ENCODE measurements at places on chromosomes 12 and 14.

- no peak for DNase-seq
Observed at GRCh38 chr12:32566663-32567295, 112.3 kb upstream of the DNM1L start.

- DNase-seq = no peak
Observed at GRCh38 chr14:105030836-105031396, 10.0 kb upstream of the CDCA4 start.

DNA sequence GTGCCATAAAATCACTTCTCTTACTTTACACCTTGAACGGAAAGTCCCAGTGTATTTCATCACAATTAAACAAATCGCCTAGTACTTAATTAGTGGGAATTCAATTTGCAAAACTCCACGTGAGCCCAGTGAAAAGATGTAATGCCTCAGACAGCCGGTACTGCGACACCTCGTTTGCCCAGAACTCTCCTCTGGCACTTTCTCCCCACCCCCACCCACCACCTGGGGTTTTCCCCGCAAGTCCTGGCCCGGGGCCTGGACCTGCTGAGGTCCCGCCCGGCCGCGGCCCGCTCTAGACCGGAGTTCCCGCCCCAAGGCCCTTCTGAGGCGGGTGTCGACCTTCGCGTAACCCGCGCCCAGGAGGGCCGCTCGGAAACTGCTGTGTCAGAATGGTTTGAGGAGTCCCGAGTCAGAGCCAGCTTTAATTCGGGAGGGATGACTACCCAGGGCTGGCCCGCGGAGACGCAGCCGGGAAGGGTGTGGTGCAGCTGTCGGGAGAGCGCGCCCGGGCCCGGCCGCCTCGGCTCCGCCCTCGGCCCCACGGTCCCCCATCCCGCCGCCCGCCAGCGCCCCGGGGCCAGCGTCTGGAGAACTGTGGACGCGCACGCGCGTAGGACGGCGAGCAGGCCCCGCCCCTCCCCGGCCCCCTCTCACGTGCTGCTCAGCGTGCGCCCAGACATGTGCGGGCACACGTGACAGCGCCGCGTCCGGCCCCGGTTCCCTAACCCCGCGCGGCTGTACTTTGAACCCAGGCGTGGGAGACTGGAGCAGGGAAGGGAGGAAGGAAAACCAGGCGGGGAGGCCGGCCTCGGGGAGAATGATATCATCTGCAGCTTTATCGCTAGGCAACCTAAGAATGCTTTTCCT is 10.8 kb downstream of the BHLHE41 start:
- peak; percentile 97 for DNase-seq

GRCh38 chr12:95881331-95881955 is 22.7 kb downstream of the SNRPF start:
- DNase-seq = no peak

GRCh38 chr12:12539028-12539810 is 23.4 kb downstream of the DUSP16 start:
- no peak for DNase-seq

- peak; percentile 95 for DNase-seq
Observed at GRCh38 chr12:13278249-13278787, 81.8 kb downstream of the EMP1 start.

DNA sequence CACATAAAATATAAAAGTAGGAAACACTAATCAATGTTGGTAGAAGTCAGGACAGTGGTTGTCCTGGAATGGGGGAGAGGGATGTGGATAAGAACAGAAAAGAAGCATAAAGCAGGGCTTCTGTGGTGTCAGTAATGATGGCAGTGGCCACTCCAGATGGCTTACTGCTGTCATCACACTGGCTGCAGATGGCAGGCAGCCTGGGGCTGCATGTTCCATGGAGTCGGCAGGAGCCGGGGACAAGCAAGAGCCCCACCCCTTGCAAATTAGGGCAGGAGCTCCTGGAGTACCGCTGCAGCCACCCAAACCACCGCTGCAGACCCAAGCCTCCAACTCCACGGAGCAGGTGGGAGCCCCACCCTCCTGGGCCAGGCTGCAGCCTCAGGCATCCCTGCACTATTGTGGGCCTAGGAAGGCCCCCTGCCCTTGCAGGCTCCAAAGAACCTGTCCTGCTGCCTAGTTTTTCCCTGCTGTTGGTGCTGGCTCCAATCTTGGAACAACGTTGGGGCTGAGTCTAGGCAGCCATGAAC is 28.8 kb upstream of the SLC5A8 start:
- no peak for DNase-seq

DNA sequence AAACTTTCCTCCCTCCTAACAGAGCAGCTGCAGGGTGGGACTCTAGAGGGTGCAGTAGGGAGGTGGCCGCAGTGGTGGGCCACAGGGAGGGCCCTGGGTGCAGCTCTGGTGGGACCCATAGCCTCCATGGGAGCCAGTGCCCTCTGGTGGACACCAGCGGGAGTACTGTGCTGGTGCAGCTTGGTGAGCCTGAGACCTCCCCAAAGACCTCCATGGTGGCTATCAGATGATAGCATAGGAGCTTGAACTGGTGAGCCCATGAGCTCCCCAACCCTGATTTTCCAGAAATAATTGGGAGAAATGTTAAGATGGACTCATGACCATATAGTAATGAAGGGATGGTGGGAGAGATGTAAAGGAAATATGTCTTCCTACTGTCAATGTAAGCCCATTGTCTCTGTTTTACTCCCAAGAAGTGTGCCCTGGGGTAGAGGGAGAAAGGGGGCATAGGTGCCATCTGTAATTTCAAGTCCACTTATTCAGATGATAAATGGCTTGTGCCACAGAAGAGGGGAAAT is 98.7 kb downstream of the GAS2L3 start:
- DNase-seq = peak; percentile 95

- no peak for DNase-seq
Observed at GRCh38 chr12:98786653-98787052, 141.6 kb downstream of the APAF1 start.

GRCh38 chr12:50979369-50980052 is 27.2 kb downstream of the HIGD1C start:
- no peak for DNase-seq

DNA sequence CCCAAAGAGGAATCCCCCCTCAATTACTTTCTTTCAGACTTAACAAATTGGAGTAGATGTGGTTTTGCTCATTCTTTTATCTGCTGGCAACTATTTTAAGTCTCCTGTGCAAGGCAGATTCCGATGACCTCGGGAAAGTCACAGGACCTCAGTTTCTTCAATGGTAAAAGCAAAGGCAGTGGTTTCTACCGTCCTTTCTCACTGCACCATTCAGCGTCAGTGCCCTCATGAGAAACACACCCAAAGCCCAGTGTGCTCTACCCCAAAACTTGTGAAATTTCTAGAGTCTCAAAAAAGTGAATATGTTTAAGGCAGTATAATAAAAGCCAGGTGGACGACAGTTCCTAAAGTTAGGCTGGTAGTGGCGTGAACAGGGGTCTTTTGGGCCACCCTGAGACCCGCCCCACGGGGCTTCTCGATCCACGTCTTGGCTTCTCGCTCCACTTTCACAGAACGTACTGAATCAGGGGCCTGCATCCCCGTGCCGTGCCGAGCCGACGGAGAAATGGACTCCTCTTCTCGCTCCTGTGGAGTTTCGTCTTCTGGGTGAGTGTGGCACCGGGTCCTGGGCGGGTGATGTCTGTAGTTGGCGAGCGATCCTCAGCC is 1.3 kb upstream of the ARHGAP5 start:
- DNase-seq = no peak

GRCh38 chr12:11739980-11740577 is 90.6 kb downstream of the ETV6 start:
- no peak for DNase-seq

DNA sequence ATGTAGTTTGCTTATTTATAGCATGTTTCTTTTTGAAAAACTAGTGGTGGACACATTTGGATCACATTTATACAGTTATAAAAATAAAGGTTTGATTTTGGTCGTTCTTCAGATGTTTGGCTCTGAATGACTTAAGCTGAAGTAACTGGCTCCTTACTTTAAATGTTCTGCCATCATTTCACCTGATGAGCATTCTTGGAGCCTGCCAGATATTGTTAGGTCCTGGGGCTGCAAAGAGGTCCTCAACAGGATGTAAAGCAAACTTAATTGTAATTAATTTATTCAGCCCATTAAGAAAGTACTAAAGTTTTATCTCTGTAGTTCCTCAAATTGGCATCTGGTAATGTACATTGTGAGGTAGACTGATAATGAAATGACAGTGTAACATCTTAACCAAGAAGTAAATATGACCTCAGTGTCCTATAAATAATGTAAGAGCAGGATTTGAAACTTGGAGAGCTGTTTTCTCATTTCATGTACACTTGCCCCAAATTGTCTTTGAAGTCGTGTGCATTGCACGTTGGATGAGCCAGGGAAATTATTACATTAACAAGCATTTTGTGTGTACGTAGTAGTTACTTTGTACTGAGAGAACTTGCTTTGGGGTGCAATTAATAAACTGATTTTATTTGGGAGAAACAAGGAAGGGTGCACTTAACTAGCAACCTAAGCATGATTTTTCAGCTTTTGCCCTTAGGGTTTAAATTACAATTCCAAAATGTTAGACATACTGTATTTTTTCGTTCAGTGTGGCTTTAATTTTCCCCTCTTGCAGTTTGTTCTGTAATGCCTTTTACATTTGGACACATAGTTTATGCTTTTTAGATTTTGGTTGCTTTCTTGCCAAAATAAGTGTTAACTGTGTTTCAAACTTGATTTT is 7.5 kb downstream of the EIF5 start:
- DNase-seq = no peak

DNA sequence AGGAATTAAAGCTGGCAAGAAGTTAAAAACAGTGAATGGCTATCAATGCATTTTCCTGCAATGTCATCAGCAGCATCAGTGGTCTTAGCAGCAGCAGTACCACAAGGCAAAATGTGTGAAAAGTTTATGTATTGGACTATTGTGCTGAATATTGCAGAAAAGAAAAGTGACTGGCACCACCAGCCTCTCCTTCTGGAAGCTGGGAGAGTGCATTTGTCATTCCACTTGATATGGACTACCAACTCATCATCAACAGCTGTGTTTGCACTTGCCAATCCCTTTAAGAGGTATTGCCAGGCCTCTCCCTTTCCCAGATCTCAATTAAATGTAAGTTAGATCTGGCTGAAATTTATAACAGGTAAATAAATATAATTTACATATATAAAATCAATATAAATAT is 151.0 kb upstream of the GZMB start:
- no peak for DNase-seq

DNA sequence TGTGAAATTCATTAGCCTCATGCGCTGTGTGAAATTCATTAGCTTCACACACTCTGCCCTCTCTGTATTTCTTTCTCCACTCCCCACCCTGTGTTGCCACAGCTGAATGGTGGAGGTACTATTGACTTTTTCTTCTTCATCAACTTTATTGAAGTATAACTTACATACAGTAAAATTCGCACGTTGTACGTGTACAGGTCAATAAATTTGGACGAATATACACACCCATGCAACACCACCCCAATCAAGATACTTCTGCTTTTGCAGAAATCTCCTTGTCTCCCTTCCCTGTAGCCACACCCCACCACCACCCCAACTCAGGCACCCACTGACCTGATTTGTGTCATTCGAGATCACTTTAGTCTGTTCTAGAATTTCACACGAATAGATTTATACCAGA is 51.8 kb downstream of the FBXL14 start:
- no peak for DNase-seq

- peak; percentile 75 for DNase-seq
Observed at GRCh38 chr12:45268672-45269411, 52.9 kb downstream of the ANO6 start.

DNA sequence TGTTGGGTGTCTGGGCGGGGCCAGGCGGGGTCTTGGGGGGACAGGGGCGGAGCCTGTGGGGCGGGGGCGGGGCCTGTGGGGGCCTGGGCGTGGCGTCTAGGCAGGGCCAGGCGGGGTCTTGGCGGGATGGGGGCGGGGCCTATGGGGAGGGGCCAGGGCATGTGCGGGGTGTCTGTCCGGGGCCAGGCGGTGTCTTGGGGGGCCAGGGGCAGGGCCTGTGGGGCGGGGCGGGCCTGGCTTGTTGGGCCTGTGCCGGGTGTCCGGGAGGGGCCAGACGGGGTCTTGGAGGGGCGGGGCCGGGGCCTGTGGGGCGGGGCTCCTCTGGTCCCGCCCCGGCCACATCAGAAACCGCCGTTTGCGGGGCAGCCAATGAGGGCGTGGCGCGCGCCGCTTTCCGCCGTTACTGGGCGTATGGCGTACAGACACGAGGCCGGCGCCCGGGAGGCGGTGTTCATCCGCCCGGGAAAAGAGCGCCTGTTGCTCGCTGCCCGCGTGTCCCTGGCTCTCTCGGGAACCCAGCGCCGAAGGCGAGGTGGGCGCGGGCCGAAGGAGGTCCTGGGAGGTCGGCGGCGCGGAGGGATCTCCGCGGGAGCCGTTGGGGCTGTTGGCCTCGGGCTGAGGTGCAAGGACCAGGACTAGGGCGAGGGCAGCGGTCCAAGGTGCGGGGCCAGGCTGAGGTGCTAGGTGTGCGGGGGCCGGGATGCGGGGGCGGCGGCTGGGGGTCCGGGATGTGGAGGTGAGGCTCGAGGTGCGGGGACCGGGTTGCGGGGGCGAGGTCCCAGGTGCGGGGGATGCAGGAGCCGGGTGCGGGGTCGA is at the start of gene PIWIL1:
PIWIL1 (plus strand) TSS at position 400 of the 816 bp plus-strand sequence. CDS start 4,705 bp downstream, outside the sequence.
- no peak for DNase-seq

DNA sequence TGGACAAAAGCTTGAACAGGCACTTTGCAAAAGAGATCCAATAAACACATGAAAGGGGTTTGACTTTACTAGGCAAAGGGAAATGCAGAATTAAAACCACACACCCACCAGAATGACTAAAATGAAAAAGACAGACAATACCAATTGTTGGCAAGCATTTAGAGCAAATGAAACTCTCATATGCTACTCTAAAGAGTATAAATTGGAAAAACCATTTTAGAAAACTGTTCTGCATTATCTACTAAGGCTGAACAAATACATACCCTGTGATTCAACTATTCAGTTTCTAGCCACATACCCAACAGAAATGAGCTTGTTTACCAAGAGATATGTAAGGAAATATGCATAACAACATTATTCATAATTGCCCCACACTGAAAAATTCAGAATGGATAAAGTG is 8.5 kb upstream of the IL22 start:
- no peak for DNase-seq

DNA sequence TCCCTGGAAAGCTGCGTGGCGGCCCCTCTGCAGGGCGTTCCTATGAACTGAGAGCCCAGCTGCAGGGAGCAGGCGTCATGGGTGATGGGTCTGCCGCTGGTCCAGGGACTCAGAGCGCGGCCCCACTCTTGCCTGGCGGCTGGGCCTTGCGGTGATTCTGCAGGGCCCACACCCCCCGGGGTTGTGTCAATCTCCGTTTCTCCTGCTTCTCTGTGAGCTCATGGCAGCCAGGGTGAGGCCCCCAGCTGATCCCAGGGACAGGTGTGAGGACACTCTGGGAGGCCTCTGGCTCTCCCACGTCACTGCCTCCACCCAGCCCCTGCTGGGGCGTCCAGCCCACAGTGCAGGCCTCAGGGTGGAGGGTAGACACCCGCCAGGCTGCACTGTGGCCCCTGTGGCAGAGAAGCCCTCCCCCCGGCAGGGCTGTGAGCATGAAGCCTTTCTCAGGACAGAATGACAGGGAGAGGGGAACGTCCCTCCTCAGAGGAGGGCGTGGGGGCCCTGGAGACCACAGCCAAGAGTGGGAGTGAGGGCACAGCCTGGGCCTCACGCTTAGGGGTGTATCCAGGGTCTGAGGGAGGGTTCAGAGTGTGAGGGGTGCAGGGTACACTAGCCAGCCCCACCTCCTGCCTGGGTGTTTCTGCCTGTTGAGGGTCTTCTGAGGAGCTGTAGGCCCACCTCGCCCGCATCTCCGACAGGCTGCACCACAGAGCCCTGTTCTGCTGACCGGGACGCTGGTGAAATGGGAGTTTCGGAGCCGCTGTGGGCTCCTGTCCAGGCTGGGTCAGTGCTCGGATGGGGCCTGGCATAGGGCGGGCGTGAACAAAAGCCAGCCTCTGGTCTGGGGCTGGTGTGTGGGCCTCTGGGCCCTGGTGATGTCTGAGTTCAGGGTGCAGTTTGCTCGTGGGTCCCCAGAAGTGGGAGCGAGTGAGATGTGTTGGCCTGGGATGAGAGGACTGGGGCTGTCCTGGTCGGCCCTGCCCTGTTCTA is 26.7 kb upstream of the CRIP2 start:
- no peak for DNase-seq

Measured in endodermal cell (in vitro differentiated cells).